ENCODE measurements at places on chromosomes 12 and 14.

- DNase-seq = no peak
Observed at GRCh38 chr14:33762161-33762851, 188.6 kb downstream of the EGLN3 start.

GRCh38 chr12:25959071-25959961 lies 834 bp downstream of the RASSF8 start:
- peak; percentile 5 for DNase-seq

DNA sequence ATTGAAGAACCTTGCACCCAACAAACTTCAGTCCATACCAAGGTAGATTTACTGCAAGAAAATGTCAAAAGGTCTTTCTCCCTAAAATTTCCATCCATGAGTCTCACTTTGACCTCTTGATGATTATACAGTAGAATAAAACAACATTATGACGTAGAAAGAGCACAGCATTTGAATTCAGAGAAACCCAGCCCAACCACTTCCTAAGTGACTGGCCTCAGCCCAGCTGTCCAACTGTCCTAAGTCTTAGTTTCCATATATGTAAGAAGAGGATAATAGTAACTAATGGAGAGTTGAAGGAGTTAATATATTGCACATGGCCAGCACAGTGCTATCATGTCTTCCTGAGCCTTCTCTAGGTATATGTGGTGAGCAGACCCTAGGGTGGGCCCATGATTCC lies 41.0 kb upstream of the NELL2 start:
- no peak for DNase-seq

DNA sequence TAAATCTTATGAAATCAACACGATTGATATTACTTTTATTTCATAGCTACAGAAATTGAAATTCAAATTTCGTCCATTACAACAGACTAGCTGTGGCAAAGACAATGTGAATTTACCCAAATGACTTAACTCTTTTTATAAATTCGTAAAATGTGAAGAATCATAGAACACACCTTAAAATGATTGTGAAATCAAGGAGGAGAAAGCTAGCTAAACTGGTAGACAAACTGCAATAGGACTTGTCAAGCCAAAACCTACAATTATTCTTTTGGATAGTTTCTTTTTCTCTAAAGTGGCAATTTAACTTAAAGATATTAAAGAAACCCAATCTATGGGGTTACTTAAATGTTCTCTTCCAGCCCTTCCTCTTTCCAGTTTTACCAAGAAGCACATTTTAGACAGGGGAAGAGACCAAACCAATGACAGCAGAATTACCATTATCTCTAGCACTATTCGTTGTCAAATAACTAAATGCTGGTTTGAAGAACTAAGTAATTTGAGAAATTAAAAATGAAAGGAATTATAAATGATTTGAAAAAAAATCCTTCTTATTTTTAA lies 807 bp upstream of the SLC16A7 start:
- DNase-seq = no peak

- DNase-seq = no peak
Observed at GRCh38 chr12:53809005-53809404, 57.2 kb upstream of the CISTR start.

DNA sequence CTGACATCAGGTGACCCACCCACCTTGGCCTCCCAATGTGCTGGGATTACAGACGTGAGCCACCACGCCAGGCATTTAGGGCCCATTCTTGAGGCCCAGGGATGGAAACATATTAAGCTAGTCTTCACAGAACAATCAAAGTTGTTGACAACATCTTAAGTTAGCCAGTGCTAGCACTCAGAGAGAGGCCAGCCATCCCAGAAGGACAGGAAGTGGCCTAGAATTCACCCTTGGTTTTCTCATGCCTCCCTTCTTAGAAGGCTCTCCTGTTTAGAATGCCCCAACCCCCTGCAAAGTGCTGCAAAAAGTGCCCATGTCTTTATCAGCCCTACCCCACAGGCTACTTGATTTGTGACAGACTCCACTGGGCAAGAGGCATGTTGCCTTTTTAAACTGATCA lies 12.1 kb upstream of the OR6J1 start:
- DNase-seq = no peak

DNA sequence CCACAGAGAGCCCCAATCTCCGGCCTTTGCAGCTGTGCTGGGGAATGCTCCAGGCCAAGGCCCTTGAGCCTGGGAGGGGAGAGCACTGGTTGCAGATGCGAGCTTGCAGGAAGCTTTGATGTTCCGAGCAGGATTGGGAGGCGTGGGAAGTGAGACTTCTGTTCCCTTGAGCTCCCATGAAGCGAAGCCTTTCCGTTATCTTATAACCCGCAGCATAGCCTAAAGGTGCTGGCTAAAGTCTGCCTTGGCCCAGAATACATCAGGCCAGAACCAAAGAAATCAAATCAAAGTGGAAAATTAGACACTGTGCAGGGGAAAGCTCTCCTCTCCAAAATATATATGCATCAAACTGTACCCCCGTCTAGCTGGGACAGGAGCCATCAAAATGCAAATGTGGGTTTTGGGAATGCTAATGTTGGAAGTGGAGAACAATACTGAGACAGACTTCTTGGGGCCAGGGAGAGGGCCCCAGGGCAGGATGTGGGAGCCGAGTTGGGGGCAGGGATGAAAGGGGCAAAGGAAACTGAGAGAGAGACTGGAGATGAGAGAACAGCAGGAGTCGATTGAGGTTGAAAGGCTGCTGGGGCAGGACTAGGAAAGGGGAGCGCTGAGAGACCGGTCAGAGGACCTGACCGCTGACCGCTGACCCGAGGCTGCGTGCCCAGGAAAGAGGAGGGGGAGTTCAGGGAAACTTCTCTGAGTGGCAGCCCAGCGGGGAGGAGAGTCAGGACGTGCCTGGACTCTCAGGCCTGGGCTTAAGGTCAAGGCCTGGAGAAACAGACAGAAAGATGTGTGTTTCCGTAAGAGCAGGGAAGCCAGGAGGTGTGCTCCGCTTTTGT lies 152.2 kb upstream of the PARP11 start:
- DNase-seq = no peak

GRCh38 chr14:75155169-75155568 lies 21.2 kb downstream of the TMED10 start:
- no peak for DNase-seq

- DNase-seq = no peak
Observed at GRCh38 chr12:3564861-3565260, 73.9 kb downstream of the PRMT8 start.

GRCh38 chr14:64696355-64696857 lies 7.8 kb upstream of the PLEKHG3 start:
- no peak for DNase-seq

DNA sequence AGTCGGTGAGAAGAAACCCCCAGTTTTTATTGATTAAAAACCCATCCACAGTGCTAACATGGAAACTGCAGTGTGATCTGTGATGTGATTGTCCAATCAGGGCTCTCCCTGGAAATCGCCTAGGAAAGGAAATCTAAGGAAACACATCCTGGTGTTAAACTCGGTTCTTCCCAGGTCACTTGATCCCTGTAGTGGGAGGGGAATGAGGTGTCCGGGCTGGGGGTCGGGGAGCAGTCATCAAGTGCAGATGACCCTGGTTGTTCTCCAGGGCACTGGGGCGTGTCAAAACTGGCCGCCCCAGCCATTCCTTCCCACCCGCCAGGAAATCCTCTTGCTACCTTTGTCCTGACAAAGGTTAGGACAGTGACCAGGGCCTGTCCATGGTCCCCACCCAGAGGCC lies 20.8 kb downstream of the RAB35 start:
- DNase-seq = no peak

DNA sequence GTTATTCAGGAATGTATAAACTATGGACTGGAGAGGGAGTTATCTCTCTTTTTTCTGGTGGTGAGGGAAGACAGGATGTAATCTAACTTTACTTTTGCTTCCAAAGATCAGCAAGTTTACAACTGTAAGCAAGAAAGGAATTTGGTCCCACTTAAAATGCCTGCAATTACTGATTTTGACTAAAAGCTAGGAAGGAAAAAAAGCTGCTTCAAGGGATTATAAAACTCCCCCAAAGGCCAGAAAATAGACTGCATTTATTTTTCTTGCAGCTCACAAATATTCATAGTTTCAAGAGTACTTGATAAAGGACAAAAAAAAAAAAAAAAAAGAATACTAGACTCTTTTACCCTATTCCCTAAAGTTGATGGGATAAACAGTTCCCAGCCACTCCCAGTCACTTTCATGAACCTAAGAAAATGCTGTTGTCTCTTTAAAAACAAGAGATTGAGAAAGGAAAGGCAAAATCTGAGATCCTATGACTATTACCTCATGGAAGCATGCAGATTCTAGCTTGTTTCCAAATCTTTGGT lies 128.7 kb upstream of the BMP4 start:
- DNase-seq = no peak

DNA sequence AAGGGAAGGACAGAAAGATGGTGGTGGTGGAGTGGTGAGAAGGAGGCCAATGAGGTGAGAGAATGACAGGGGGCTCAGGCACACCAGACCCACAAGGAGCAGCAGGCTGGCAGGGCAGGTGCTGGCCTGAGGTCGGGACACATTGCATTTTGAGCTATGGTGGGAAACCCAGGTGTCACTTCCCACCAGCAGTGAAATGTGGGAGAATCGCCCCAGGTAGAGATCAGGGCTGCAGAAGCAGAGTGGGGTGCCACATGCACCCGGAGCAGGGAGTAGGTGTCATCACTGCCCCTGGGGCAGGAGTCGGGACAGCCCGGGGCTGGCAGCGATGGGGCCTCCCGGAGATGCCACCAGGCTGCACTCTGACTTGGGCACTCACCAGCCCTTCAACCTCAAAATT lies 315.8 kb downstream of the BCL11B start:
- no peak for DNase-seq

DNA sequence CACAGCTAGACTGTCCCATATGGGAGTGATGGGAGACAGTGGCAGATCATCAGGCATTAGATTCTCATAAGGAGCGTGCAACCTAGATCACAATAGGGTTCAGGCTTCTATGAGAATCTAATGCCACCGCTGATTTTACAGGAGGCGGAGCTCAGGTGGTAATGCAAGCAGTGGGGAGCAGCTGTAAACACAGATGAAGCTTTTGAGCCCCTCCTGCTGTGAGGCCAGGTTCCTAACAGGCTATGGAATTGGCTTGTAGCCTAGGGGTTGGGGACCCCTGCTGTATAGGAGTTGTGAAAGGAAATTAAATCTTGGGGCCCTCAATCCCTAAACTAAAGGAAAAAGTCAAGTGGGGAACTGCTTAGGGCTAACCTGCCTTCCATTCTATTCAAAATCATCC lies 29.6 kb downstream of the ADIPOR2 start:
- DNase-seq = no peak

DNA sequence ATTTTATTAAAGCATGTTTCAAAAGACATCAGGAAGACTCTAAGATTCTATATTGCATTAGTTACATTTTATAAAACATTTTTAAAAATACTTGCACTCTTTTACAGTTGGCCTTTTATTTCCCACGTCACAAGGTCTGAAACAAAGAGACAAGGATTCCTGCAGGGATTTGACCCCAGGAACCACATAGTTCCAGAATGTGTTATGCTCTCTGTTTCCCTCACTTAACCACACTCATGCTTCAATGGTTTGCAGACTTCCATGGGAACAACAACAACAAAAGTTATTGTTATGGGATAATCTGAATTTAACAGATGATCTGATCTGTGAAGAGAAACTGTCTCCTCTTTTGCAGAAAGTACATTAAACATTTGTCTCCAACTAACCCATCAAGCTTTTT lies 104.3 kb upstream of the PPFIA2 start:
- no peak for DNase-seq

DNA sequence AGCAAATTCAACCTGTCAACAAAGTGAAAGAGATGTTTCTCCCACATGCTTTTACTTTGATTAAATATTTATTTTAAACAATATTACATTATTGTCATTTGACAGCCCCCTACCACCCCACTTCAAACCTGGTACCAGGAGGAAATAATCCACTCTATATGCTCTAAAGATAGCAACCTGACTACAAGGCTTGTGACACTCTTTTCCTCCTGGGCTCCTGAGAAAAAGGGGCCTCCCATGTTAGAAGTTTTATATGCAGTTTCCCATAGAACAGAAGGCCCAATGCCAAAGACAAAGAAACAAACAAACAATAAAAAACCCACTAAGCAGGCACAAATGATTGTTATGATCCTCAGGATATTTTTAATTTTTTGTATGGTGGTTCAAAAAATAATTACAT lies 73.6 kb downstream of the RPS29 start:
- DNase-seq = no peak

GRCh38 chr12:99389751-99390150 lies 257.8 kb upstream of the GARIN6 start:
- no peak for DNase-seq

DNA sequence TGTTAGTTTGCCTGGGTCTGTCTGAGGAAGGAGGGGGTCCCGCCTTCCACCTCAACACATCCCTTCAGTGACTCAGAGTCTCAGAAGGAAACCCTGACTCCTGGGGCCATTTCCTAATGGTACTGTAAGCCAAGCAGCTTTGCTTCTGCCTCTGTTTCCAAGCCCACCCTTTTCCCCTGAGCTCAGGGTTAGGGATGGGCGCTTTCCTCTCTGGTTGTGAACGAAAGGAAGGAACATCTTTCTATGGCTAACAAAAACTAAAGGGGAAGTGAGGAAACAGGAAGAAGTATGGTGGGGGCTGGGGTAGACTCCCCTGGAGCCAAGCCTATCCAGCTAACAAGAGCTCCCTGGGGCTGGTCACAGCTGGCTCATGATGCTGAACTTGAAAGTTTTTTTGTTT lies 11.6 kb upstream of the UNC119B start:
- DNase-seq = no peak

DNA sequence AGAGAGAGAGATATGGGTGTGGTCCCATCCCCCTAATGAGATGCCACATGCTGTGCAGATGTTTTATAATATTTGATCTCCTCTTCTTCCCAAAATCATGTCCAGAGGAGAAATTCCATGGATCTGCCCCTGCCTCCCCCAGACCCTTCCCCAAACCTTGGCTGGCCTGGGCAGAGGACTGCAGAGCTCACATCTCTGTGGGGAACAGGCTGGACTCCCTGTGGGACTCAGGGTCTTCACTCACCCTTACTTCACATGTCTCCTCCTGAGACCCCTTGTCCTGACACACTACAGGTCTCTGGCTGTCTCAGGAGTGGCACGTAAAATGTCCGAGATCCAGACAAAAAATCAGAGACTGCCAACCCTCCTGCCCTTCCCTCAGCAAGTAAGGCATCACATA lies 76.0 kb upstream of the CAPRIN2 start:
- DNase-seq = no peak

GRCh38 chr14:75333606-75334548 lies 55.2 kb downstream of the FOS start:
- peak; percentile 27 for DNase-seq

GRCh38 chr12:47715393-47715876 lies 9.6 kb upstream of the RPAP3 start:
- peak; percentile 76 for DNase-seq

Data from stimulated activated CD4-positive, alpha-beta T cell treated with anti-CD3 and anti-CD28 coated beads, Interleukin-12 subunit alpha, Interleukin-12 subunit beta, amount 100 ng/mL, for 4 hours (primary cell).